ENCODE measurements at places on chromosomes 5 and 9.
A peak's percentile ranks its signal among the peaks of the same experiment; 100 is the strongest.

GRCh38 chr9:19788614-19789271, at the start of gene SLC24A2:
SLC24A2 (minus strand) TSS chr9:19789037.
- no peak for DNase-seq

DNA sequence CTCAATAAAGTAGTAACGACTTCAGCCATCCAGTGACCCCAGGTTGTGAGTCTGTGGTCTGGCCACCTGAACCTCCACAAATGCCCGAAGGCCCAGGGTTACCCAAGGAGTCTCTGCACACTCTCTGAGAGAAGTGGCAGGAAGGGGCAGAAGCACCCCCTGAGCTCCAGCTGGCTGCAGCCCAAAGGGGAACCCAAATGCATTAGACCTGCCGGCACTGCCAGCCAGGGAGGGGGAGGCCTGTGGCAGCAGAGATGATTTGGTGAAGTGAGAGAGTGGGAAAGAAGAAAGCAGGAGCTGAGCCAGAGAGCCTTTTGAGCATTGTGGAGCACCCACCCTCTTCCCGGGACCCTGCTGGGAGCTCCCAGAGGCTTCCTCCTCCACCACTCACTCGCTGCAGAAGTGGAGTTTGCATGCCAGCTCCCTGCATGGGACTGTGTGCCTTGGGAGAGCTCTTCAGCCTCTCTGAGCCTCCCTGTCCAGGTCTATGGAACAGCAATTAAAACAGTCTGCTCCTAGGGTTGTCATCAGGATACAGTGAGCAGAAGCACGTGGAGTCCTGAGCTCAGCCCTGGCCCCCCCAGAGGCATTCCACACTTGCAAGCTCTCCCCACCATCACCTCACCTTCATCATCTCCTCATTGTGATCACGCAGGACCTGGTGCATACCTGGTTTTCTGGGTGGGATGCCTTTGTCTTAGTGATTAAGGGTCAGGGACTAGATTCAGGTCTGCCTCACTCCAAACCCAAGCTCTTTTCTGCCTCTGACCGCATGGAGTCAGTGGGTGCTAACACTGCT, 13.8 kb upstream of the ANGPTL2 start:
- DNase-seq = no peak

DNA sequence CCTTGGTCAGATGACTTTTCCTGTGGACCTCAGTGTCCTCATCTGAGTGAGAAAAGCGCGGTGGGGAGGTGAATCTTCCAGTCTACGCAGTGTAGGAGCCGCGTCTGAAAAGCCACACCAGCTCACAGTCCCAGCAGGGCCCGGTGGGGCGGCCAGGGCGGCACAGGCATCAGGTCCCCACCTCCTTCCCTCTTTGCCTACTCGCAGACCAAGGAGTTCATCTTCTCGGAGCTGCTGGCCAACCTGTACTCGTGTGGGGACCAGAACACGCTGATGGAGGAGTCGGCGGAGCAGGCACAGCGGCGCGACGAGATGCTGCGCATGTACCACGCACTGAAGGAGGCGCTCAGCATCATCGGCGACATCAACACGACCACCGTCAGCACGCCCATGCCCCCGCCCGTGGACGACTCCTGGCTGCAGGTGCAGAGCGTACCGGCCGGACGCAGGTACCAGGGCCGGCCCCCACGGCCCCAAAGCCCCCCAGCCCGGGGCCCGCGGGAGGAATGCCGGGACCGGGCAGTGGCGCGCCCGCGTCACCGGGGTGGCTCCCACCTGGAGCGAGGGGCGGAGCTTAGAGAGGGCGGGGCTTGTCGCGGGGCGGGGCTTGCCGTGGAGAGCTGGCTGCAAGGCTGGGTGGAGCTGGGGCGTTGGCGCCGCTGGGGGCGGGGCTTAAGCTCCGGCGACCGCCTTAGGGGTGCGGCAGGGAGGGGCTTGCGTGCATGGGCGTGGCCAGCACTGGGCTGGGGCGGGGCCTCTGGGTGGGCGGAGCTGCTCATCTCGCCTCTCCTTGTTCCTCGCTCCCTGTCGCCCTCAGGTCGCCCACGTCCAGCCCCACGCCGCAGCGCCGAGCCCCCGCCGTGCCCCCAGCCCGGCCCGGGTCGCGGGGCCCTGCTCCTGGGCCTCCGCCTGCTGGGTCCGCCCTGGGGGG, 25.6 kb downstream of the GOLGA2 start:
- peak; percentile 100 for DNase-seq

- no peak for DNase-seq
Measured at GRCh38 chr5:22044229-22044628, 808.9 kb downstream of the CDH12 start.

DNA sequence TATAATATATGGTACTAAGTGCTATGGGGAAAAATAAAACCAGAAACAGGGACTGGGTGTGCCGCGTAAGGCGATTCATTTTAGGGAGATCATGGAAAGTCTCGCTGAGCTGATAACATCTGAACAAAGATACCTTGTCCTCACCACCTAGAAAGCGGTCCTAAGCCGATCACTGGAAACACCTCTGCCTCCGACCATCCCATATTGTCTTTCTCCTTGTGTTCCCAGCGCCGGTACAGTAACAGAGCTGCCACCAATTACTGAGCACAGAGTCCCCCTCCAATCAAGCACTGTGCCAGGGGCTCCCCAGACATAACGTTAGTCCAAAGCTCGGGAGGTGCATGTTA, 704 bp downstream of the CCDC112 start:
- no peak for DNase-seq

- DNase-seq = no peak
Measured at GRCh38 chr5:95241635-95242034, 43.3 kb downstream of the MCTP1 start.

DNA sequence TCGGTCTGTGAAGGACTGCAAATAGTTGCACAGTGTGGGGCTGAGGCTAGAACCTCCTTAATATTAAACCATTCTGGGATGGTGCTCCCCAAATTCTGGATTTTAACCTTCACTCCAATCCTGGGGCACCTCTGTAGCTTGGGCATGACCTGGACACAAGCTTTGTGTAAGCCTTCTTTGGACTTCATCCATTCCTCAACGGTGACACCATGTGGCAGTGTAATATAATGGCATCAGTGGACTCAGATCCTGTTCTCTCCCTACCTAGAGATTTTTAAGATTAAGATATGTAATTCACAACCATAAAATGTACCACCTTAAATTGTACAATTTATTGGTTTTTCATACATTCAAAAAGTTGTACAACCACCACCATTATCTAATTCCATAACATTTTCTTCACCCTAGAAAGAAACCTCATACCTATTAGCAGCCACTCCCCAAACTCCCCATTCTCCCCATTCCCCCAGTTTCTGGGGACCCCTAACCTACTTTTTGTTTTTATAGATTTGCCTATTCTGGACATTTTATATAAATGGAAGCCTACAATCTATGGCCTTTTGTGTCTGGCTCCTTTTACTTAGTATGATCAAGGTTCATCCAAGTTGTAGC, 4.8 kb upstream of the PLGRKT start:
- no peak for DNase-seq

DNA sequence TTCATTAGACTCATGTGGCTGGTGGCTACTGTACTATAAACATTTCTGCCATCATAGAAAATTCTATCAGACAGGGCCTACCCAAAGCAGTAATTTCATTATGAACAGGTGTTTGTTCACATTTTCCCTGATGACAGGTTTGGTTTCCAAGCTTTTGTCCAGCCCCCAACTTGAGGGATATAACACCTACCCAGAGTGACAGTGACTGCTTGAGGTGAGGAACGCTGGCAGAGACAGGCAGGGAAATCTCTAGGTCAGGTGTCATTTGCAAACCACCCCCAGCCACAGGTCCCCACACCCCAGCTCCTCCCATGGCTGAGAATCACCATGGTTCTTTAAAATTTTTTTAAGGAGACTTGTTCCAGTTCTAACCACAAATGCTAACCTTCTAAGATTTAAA, 25.5 kb downstream of the GOLM1 start:
- DNase-seq = no peak

GRCh38 chr9:98092613-98092931, 26.4 kb downstream of the TRIM14 start:
- DNase-seq = no peak

GRCh38 chr5:14171046-14171445, 27.9 kb downstream of the TRIO start:
- no peak for DNase-seq

DNA sequence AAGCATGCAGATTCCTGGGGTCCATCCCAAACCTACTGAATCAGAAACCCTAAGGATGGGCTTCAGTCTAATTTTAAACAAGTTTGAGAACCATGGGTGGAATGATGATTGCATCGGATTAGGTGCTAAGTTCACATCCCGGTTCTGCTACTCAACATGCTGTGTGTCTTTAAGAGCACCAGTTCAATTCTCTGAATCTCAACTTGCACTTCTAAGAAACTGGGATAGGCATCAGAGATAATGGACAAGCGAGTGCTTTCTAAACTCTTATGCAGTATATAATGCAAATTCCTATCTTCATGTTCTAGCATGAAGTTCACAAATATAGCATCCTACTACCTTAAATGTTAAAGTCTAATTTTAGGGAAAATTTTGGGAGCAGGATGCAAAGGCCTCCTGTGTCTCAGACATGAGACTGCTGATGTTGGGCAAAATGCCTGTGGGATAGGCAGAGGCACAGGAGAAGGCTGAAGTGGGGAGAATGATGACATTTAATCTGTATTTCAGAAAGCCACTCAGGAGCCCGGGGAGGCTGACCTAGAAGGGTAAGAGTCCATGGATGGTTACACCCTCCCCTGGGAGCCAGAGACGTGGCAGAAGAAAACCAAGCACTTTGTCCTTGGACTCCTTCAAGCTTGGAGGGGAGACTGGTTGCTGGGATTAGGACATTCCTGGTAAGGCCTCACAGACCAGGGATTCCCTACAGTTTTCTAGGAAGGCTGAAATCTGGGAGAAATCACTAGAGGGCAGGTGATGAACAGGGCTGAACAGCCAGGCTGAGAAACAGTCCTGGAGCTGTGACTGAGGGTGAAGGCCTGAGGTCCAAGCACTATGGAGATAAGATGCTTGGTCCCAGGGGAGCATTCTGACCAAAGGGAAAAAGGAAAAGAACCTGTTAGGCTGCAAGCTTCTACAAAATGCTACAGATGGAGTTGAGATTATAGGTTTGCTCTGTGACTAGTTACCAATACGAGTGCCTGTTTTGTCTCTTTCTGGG, 311.9 kb upstream of the PANK3 start:
- no peak for DNase-seq

DNA sequence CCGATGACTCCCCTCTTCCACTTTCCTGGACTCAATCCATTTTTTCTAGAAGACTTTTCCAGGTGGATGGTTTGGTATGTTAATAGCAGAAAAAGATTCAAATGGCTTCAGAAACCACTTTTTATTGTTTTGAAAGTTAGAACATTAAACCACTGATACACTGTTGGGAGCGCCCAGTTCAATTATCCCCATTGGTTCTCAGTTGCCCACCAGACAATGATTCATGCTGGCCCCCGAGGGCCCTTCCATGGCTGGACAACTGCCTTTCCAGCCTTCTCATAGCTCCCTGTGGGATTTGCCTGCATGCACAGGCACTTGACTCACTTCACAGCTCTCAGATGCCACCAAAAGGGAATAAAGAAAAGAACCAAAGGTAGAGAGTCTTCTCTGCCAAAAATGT, 21.3 kb upstream of the ANKRD34B start:
- no peak for DNase-seq

DNA sequence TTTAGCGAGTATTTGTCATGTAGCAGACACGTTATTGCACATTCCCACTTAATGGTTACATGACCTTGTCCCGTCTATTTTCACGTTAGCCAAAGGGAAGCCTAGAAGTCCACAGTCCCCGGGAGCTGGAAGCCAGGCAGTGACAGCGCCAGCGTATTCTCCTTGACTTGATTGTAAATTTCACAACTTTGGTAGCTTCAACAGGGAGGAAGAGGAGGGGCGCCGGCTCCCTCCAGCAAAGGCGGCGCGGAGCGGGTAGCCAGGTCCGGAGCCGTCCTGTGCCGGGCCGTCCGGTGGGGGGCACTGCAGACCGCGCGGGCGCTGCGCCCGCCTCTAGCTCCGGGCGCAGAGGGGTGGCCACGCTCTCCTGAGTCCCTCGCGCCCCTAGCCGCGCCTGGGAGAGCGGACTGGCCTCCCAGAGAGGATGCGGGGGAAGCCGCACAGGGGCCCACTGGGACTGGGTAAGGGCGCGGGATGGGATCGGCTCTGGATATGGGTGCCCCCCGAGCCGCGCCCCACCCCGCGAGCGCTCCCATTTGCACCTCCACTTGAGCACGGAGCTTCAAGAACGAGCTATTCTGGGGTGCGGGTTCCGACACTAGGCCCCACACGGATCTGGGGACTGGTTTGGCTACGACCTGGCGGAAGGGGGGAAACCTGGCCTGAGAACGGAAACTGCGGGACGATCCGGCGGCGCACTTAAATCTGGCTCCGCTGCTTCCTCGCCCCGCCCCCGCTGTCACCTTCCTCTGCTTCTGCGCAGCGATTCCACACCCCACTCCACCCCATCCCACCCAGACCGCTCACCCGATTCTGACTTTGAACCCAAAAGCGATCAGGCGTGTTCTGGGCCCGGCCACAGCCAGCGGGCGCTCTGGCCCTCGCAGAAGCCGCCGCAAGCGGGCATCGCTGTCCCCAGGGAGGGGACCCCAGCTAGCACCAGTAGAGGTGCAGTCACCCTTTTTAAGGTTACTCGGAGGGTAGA, 23.8 kb downstream of the KLF4 start:
- DNase-seq = no peak

GRCh38 chr5:80139466-80139972, 104.4 kb downstream of the THBS4 start:
- DNase-seq = no peak

DNA sequence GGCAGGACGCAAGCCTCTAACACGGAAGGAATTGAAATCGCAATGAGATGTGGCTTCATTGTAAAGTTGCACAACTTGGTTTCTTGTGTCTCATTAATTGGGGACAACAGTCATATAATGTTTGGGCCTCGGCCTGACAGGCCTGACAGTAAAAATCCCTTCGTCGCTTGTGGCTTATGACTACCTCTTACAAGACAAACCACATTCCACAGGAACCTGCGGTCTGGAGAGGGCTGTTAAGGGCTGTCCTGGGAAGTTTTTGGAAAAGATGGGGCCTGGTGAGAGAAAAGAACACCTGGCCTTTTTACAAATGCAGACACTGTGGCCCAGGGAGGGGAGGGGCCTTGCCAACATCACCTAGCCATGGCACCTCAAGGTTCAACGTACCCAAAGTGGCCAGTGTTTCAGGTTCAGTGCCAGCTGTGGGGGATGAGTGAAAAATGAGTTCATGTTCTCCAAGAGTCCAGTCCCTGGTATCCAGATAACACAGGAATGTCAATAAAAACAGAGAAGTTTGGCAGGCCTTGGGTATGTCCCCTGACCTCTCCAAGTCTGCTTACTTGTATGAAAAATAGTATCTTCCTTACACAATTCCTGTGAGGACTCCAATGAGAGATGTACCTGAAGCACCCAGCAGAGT, 22.2 kb downstream of the SHB start:
- DNase-seq = no peak

All from stimulated activated CD4-positive, alpha-beta T cell treated with anti-CD3 and anti-CD28 coated beads, Interleukin-2, amount 100 ng/mL, for 24 hours (primary cell).